Stimulated activated CD8-positive, alpha-beta memory T cell treated with anti-CD3 and anti-CD28 coated beads, Interleukin-4, amount 100 ng/mL, for 1 hour (primary cell): ENCODE measurements at places on chromosomes 3 and 15.

- no peak for DNase-seq
Measured at GRCh38 chr3:114650808-114651207, 357.0 kb downstream of the TIGIT start.

DNA sequence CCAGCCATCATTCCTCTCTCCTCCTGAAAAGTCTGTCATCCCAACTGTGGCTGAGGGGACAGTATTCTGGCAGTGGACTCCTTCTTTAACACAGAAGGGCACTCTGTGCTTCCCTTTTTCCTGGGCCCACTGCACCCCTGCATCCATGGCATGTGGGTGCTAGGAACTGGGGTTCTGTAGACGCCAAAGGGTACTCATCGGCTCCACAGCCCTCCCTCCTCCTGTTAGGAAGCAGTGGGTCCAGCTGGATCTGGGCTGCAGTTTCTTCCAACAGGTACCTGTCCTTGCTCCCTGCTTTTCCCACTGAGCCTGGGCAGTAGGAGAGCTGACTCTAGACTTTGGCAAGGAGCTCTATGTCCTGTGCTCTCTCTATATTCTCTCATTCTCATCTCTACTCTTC, 6.4 kb upstream of the MANF start:
- DNase-seq: no peak

- no peak for DNase-seq
Measured at GRCh38 chr3:197281849-197282248, 16.6 kb downstream of the DLG1 start.

DNA sequence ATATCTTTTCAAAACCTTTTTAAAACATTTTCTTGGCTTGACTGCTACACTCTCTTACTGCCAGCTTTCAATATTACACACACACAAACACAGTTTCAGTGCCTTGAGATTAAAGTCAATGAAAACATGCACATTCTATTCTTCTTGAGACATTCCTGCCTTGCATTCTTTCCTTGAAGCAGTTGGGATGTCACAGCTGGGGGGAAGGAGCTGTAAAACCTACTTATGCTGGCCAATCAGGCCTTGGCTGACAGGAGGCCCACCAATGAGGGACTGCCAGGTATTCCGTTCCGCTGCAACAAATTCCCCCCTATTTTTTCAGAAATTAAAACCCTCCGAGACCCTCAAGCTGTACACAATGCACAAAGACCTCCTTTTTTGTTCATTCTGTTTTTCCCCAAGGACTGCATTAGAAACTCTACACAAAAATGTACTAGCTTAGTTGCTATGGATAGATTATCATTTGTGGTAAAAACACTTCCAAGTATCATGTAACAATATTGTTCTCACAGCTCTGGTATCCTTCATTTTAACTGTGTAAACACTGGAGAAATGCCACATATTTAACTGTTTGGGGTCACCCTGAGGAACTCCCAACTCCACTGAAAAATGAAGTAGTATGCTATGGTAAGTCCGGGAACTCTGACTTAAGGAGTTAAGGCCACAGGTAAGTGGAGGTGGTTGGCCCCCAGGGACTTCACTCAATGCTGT, 18.5 kb downstream of the FSTL1 start:
- no peak for DNase-seq

GRCh38 chr3:194130807-194131589, 5.0 kb upstream of the HES1 start:
- DNase-seq: no peak

GRCh38 chr3:60552581-60552980, 698.7 kb downstream of the FHIT start:
- no peak for DNase-seq
